Fibroblast of mammary gland (primary cell): ENCODE measurements at places on chromosomes 12 and 14.

GRCh38 chr14:80110721-80111120 is 100.6 kb downstream of the DIO2 start:
- DNase-seq, result no peak

DNA sequence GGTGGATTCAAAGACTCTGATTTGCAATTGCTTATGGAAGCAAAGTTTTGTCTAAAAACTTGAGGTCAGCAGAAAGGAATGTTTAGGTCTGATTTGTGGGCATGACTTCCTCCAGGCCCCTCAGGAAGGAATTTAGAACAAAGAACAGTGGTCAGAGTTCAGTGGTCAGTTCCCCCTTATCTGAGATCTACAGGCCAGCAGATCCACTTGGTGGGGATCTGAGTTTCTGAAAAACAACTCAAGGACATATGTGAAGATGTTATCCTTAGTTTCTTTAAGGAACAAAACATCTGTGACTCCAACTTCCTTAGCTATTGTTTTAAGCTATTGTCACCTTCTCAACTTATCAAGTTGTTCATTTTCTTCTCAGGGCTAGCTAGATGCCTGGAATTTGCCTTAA is 28.0 kb upstream of the NAA30 start:
- DNase-seq, result no peak

- peak; percentile 24 for DNase-seq
These were observed 28.5 kb downstream of the FOS start for GRCh38 chr14:75306927-75307699.

DNA sequence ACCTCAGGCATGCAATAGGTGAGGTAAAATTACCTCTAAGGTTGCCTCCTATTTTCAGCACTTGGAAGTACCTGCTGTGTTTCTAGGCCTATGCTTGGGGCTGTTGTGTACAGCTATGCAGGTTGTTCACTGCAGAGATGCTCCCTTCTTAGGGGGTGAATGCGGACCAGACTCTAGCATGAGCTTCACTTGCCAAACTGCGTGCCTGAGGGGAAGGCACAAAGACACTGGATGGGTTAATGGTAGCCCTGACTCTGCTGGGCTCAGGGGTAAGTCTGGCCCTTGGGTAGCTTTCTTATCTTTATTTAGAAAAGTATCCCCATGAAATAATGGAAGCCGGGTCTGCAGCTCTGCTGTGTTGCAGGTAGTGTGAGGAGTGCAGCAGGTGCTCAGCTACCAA is 35.7 kb downstream of the B4GALNT3 start:
- DNase-seq, result no peak

DNA sequence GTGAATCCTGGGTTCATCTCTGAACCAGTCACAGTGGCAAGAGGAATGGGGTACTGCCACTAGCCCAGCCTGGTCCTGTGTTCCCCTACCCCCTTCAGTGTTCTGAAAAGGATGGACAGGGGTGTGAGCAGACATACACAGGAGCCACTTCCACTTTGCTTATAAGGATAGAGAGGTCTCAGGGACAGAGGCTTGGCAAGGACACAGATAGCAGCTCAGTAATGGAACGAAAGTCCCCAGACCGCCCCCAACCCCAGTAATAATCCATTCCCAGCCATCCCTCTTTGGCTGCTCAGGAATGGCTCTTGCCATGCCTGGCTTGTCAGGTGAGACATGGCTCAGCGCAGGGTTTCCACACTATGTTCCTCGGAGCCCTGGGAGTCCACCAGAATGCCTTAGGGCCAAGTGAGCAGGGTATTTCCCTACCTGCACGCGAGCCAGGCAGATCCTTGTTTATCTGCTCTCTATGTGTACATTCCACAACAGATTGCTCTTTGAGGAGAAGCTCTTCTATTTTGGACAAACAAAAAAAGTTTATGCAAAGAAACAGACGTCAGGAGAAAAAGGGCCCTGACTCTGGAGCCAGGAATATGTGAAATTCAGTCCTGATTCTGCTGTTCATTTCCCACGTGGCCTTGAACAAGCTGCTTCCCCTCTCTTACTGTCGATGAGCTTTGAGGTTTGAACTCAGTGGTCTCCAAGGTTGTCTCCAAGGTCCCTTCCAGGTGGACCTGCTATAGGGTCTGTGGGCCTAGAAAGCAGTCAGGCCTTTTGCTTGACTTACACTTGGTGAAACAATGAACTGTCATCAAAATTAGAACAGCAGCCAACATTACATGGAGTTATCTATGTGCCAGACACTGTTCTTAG is 10.0 kb downstream of the UBE3B start:
- no peak for DNase-seq

- DNase-seq, result no peak
These were observed 200.2 kb upstream of the NUDT4 start for GRCh38 chr12:93177208-93178153.

- no peak for DNase-seq
These were observed 20.1 kb downstream of the DENND5B start for GRCh38 chr12:31570880-31571279.

GRCh38 chr12:17079251-17079909 is 473.4 kb upstream of the LMO3 start:
- no peak for DNase-seq

GRCh38 chr12:109716512-109717389 is 3.1 kb downstream of the FAM222A start:
- no peak for DNase-seq

DNA sequence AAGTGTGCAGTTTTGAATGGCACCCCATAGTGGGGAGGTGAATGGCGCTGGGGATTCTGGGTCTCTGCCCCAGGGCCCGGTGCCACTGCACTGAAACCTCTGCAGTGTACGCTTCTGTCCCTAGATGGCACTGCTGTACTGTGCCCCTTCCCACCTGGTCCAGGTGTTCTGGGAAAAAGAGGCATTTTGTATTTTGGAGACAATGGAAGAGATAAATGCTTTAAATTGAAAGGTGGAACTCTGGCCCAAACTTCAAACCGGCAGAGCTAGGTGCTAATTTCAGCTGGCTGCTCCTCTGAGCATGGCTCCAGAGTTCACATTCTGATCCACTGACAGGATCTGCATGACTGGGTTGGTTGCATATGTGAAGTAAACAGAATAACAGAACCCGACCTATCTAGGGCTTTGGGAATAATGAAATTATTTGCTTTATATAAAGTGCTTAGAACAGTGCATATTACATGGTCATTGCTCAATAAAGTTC is 52.2 kb downstream of the KRT80 start:
- no peak for DNase-seq

DNA sequence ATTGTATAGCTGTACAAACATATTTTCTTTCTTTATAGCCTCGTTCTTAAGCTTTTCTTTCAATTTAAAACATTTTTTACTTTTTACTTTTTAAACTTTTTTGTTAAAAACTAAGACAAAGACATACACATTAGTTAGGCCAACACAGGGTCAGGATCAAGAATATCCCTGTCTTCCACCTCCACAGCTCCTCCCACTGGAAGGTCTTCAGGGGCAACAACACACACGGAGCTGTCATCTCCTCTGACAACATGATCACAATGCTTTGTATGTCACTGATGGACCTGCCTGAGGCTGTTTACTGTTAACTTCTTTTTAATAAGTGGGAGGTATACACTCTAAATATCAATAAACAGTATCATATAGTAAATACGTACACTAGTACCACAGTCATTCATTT is 191.3 kb downstream of the SYT10 start:
- no peak for DNase-seq

DNA sequence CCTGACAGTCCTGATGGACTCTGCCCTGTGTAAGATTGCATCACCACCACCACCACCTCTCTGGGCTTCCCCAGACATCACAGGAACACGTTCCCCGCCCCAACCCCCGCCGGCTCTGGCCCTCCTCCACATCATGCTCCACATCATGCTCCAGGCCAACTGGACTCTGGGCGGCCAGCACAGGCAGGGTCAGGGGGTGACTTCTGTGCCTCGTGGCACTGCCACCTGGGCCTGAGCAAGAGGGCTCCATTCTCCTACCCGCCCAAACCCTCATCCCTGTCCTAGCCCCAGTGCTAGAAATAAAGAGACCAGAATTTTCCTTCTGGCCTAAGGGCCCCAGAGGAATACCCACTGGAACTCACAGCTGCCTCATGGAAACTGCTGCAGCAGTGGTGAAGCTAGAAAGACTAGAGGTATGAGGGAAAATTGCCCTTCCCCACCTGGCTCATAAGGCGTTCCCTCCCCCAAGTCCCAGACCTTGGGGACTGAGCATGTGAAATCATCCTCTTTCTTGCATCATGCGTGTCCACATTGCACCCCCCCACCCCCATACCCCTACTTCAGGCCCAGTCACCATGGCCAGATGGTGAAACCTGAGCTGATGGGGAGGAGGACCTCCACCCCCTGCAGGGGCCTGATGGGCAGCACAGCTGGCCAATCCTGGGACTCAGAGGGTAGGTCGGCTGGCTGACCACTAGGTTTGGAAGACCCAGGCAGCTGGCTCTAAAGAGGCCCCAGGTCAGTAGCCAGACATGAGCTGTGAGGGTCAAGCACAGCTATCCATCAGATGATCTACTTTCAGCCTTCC is at the start of gene INHBE:
Gene INHBE, plus strand, starts transcription at position 742 of the 808 bp plus-strand sequence. CDS start 230 bp downstream, outside the sequence.
- DNase-seq, result peak; percentile 86

DNA sequence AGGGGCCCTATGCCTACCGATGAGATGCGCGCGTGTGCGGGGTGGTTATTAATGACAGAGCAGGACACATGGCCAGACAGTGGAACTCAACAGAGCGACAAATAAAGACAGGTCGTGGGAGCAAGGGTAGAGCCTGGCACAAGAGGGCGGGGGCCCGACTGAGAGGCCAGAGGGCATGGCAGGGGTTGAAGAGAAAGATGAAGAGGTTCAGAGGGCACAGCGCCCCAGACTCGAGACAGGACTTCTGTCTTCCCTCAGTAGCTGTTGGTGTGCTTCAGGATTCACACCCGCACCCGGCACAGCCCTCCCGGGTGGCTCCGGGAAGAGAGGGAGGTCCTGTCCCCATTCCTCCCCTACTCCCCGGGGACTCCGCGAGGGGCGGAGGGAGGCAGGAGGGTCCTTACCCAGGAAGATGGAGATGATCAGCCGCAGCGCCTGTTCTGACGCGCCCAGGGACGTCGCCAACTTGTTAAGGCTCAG is 366 bp downstream of the LPCAT3 start:
- no peak for DNase-seq

DNA sequence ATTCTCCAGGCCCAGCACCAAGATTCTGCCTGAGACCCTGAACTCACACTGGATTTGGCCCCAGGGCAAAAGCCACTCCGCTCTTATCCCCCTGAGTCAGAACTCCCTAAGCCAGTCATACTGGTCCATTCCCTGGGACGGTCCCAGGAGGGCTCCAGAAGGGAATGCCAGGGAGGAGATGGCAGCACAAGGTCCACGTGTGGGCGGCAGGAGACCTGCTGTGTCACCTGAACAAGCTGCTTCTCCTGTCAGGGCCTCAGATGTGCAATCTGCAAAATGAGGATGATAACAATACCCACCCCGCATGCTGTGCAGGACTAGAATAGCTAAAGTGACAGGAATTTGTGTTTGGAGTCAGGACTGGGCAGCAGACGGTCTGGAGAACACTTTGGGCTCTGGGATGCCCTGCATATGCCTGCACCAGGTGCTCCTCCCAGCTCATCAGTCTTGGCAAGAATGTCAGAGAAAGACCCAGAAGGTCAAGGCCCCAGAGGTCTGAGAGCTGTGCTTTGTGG is 40.3 kb downstream of the CMKLR1 start:
- no peak for DNase-seq

GRCh38 chr12:48118284-48118871 is 786 bp upstream of the PFKM start:
- no peak for DNase-seq

DNA sequence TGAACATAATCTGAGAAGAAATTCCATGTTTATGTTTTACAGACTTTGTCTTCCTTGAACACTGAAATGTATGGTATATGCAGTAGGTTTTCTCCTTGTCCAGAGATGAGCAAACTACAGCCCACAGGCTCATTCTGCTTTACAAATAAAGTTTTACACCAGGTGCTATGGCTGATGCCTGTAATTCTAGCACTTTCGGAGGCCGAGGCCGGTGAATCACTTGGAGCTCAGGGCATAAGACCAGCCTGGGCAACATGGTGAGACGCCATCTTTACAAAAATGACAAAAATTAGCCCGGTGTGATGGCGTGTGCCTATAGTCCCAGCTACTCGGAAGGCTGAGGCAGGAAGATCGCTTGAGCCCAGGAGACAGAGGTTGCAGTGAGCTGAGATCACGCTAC is 64.7 kb downstream of the LRP6 start:
- no peak for DNase-seq

DNA sequence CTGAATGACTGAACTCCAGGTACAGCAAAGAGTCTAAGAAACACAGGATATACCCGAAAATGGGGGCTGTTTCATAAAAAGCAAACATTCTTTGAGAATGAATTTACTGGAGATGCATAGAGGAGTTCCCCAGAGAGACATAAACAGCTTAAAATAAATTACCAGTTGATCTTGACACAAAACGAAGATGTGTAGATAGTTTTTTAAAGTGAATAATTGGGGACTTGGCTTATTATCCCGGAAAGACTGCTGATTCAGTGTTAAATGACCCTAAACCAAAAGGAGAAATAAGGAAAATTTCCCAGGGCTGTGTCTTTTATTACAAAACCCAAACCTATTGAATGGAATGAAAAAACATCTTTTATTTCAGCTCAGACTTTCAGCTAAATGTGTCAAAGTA is 1052.8 kb upstream of the TMEM132C start:
- DNase-seq, result peak; percentile 81

DNA sequence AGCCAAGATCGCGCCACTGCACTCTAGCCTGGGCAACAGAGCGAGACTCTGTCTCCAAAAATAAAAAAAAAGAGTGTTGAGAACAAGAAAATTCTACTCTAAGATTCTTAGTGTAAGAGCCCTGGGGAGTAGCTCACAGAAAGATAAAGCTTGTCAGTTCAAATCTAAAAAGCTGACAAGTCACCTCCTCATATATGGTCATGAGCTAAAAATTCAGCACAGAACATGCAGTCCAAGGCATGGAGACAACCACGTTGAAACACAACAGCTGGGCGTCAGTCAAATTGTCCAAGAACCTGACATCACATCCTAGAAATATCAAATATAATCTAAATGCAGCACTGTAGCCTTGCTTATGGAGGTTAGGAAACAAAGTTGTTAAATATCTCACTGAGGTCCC is 47.8 kb downstream of the CLIP1 start:
- no peak for DNase-seq

- no peak for DNase-seq
These were observed 5.7 kb downstream of the GNG2 start for GRCh38 chr14:51865953-51866747.
